NCI-H69 (cell line): ENCODE measurements at places on chromosomes 2 and 18.

DNA sequence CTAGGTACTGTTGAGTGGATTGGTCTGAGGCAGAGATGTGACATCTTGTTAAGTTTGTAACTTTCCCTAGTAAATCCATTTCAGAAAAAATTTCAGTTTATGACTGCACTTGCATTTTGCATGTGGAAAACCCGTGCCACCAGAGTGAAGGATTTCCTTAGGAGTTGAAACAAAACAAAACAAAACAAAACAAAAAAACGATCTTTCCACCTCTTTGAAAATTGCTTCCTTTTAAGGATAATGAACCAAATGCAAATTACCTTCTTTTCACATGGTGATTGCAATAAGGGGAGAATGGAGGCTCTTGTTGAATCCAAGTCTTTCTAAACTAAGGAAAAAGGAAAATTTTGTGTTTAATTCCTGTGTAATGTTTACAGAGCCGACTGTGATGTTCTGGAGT lies 43.2 kb downstream of the PHLPP1 start:
- DNase-seq, result no peak

- DNase-seq, result peak; percentile 77
Measured at GRCh38 chr2:150388289-150388625, 99.2 kb downstream of the RND3 start.

DNA sequence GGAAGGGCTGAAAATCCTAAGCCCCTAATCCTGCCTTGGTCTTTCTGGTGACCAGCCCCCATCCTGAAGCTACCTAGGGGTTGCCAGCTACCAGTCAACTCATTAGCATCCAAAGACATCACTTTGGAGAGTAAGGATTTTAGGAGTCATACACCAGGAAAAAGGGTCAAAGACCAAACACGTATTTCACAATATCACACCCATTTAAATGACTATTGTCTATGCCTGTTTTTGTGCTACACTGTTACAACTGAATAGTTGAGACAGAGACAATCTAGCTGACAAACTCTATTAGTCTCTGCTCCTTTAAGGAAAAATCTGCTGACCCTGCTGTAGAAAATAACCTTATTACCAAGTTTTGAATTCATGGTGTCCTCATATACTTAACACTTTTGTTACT lies 21.0 kb upstream of the RBBP8 start:
- no peak for DNase-seq

GRCh38 chr2:136243638-136244535 lies 125.9 kb upstream of the CXCR4 start:
- DNase-seq, result no peak

DNA sequence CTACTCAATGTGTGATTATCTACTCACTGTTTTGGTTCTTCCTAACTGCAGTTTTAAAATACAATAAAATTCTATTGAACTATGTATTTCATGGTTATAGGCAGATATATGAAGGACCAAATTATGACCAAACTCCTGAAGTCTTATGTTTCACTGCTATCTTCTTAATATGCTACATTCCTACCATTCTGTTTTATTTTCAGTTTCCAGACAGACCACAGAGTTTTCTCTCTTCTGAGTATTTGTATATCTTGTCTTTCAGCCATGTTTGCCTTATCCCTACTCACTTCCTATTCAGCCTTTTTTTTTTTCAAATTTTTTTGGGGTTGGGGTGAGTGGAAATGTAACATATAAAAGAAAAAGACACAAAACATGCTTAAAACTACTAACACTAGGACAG lies 6.3 kb downstream of the RFTN2 start:
- no peak for DNase-seq

DNA sequence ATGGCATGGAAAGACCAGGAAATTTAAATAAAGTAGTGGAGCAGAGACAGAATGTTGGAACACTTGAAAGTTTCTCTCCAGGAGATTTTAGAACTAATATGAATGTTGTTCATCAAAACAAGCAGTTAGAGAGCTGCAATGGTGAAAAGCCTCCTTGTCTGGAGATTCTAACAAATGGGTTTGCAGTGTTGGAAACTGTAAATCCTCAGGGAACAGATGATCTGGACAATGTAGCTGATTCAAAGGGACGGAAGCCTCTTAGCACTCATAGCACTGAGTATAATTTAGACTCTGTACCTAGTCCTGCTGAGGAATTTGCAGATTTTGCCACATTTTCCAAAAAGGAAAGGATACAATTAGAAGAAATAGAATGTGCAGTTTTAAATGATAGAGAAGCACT lies 27.7 kb downstream of the AFTPH start:
- DNase-seq, result no peak

DNA sequence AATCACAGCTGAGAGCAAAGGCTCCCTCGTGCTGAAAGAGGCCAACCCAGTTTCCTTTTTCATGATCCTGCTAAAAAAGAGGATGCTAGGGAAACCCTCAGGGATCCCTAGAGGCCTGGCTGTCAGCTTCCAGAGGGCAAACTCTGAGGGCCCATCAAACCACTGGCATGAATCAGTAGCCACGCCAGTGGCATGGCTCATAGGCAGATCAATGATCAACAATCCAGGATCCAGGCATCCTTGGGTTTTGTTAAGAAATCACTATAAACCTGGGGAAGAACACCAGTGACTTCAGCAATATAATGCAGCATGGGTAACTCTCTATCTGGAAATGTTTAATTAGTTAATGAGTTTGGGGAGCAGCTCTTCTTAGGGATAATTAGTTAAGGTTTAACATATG lies 286.5 kb downstream of the C1D start:
- DNase-seq, result peak; percentile 1

- peak; percentile 91 for DNase-seq
Measured at GRCh38 chr18:49021433-49022129, 70.8 kb upstream of the SMAD7 start.
